ENCODE measurements at places on chromosomes 3 and 15. TPM values are rescaled to one million over a fixed set of nuclear protein-coding genes. Genes with fewer than 3 reads are reported as not detected.

ETFA gene
- total RNA-seq: 539 TPM

PTH1R gene
- 11.8 TPM for total RNA-seq

CD86 gene
- 3.7 TPM for total RNA-seq

BSN gene
- total RNA-seq: 0.27 TPM

OIP5 gene
- not detected for total RNA-seq

APEH gene
- total RNA-seq: 103 TPM

CADM2 gene
- total RNA-seq: 1.2 TPM

ASB14 gene
- total RNA-seq: 13.4 TPM

ZNF385D gene
- total RNA-seq: 2.2 TPM

SLC9C1 gene
- total RNA-seq: 1.7 TPM

PLCD1 gene
- 8.5 TPM for total RNA-seq

C15orf62 gene
- 0.16 TPM for total RNA-seq

TMEM87A gene
- 17.3 TPM for total RNA-seq

RLBP1 gene
- not detected for total RNA-seq

CPN2 gene
- total RNA-seq: 2.4 TPM

ISG20 gene
- 2.5 TPM for total RNA-seq

CKMT1B gene
- total RNA-seq: 0.75 TPM

CERS3 gene
- total RNA-seq: not detected

NMNAT3 gene
- 12.1 TPM for total RNA-seq

ZNF770 gene
- total RNA-seq: 41.8 TPM

PIERCE2 gene
- total RNA-seq: 7.4 TPM

BMF gene
- 3.4 TPM for total RNA-seq

FBXO40 gene
- 207 TPM for total RNA-seq

C3orf62 gene
- 2.6 TPM for total RNA-seq

HCLS1 gene
- total RNA-seq: 9.6 TPM

TRPM1 gene
- total RNA-seq: not detected

PRSS50 gene
- 0.16 TPM for total RNA-seq

FYTTD1 gene
- total RNA-seq: 66.9 TPM

MYO5A gene
- total RNA-seq: 7.4 TPM

GHSR gene
- total RNA-seq: not detected

GREM1 gene
- total RNA-seq: not detected

IGSF10 gene
- 2.6 TPM for total RNA-seq

NANOGP8 gene
- total RNA-seq: not detected

IL17RD gene
- total RNA-seq: 5.0 TPM

MST1R gene
- 1.5 TPM for total RNA-seq

MINAR1 gene
- total RNA-seq: 0.03 TPM

ZCWPW2 gene
- total RNA-seq: 2.1 TPM

CRABP1 gene
- not detected for total RNA-seq

PLSCR2 gene
- not detected for total RNA-seq
